ENCODE measurements at places on chromosomes 6 and 20.
A peak's percentile ranks its signal among the peaks of the same experiment; 100 is the strongest.

GRCh38 chr6:31366693-31367470 is 9.9 kb upstream of the HLA-B start:
- peak; percentile 24 for DNase-seq

DNA sequence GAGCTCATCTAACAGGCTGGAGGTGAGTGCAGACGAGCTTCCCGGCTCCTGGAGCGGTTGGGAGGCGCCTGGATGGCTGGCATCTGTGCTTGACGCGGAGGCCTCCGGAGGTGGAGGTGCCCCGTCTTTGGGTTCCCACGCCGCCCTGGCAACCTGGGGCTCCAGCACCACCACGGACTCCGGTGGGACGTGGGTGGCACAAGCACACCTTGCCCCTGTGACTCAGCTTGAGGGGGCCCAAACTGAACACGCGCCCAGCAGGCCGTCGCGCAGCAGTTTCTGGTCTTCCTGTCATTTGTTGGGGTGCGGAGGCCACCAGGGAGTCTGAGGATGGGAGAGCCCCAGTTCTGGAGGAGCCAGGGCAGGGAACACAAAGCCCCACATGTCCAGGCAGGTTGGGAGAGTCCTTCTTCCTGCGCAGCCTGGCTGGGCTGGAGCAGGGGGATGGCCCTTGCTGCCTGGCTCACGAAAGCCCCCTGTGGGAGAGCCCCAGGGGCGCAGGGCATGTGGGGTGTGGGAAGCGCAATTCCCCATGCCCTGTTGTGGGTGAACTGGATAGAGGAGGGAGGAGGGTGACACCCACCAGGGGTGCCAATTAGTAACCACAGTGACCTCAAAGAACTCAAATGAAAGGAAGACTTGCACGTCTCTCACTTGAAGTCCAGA is 1378.6 kb upstream of the DEFB115 start:
- no peak for DNase-seq

DNA sequence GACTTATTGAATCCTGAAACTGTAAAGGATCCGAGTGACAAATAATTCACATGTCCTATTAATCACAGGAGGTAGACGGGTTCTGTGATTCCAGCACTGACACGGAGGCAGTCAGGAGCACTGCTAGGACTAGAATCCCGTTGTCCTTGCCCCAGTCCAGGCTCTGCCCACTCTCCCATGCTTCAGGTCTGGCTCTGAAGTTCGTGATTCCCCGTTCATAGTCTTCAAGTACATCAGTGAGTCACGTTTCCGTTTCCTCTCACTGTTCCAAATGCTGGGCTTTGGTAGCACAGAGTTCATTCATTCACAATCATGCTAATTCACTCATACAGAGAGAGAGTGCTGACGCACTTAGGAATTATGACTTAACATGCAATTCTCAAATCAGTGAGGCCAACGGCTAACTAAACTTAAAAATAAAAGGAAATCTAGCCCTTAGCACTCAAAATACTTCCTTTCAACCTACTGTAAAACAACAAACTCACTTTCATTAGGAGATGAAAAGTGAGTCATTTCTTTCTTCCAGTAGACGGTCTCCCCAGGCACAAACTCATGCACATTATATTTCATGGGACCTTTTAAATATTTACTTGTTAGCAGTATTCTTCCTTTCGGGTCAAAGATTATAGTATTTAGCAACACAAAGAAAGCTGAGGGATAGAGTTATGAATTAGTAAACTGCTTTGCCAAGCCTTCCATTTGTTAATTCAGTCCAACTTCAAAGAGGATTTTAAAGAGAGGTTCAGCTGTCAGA is 94.0 kb upstream of the NHSL1 start:
- peak; percentile 70 for DNase-seq

DNA sequence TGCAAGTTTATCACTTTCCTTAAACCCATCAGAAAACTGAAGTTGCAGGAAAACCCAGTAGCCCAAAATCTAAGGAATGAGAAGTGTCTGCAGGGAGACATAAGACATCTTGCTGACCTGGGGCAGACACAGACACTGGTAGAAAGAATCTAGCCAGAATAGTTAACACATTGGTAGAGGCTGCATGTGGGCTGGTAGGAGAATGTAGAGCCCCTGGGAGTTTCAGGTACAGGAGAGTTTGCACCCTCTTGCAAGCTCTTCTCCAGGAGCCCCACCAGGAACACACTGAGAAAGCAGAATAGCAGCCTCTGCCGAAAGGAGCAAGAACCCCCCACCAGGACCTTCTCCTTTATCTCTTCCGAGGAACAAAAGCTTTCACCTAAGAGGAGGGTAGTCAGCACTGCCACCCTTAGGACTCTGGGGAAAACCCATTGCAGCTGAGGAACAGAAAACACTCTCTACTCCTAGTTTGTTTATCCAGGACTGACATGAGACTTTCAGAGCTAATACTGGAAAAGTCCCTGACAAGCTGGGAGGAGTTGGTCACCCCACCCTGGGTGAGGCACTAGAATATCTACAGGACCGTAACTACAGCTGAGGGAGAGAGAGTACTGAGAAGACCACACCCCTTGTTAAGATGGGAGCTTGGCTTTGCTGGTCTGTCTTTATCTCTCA is 10.5 kb upstream of the OGFRL1 start:
- DNase-seq, result no peak

- no peak for DNase-seq
These were observed 149.5 kb downstream of the BFSP1 start for GRCh38 chr20:17381724-17382123.

GRCh38 chr6:113920663-113921267 is 50.2 kb downstream of the HDAC2 start:
- no peak for DNase-seq

DNA sequence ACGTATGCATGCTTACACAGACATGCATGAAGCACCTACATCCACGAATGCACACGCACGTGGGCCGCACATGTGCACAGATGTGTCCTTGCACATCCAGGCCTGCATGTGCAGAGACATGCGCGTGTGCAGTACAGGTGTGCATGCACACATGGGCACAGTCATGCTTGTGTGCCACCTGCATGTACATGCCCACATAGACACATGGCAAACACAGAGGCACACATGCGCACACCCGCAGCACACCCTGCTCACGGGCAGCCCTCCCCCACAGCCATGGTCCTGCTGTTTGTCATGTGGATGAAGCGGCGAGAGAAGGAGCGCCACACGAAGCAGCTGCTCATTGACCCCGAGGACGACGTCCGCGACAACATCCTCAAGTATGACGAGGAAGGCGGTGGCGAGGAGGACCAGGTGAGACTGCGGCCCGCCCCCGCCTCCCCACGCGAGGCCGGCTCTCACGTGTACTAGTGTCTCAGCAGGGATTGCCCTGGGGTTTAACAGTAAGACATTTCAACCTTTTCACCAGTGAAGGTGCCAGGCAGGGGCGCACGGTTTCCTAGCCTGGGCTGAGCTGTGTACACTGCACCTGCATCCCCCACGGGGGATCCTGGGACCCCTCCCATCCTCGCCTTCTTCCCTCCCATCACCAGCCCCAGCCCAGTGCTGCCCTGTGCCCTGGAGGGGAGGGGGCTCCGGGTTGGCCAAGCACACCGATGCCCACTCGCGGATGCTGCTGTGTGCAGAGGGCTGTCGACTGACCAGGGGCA is 132.8 kb downstream of the TAF4 start:
- DNase-seq, result no peak

- no peak for DNase-seq
These were observed 12.1 kb upstream of the PDYN start for GRCh38 chr20:2005831-2006426.

DNA sequence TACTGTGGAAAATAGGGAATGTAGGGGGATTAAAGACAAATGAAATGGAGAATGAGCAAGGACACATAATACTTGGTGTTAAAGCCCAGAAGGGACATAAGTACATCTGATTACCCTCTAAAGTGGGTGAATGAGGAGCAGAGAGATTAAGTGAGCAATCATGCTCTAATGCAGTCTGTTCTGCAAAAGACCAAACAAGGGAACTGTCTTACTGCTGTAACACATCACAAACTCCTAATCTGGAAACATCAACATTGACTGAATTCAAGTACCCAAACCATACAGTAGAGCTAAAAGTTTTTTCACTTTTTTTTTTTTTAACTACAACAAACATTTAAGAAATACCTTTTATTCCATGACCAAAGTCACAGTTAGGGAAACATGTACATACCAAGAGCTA is 19.3 kb upstream of the SLC17A4 start:
- no peak for DNase-seq

All from epithelial cell of prostate (primary cell).